ENCODE measurements at places on chromosomes 12 and 14.
A peak's percentile ranks its signal among the peaks of the same experiment; 100 is the strongest.

- DNase-seq, result no peak
Measured at GRCh38 chr14:23121361-23121771, 2.3 kb upstream of the CEBPE start.

GRCh38 chr12:53219956-53220693 is 11.9 kb downstream of the RARG start:
- DNase-seq, result peak; percentile 85

DNA sequence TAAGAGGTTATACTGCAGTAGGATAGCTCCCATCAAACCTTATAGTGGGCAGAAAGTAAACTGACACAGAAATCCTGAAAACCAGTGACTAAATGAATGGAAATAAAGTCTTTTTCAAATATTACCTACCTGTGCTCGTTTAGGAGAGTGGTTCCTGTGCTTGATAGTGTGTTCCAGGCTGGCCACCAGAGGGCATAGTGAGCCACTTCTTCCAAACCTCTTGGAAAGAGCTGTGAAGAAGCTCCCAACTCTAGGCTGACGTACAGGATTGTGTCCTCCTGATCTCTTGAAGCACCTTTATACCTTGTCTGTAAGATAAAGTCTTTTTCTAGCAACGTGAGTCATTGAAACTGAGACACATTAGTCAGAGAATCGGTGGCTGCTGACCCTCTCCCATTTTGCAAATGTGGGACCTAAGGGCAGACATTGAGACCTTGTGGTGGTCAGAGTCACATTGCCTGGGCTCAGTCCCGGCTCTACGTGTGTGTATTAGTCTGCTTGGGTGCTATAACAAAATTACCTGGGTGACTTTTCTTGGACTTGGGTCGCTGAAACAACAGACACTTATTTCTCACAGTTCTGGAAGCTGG is 17.6 kb downstream of the TDP1 start:
- DNase-seq, result peak; percentile 11

DNA sequence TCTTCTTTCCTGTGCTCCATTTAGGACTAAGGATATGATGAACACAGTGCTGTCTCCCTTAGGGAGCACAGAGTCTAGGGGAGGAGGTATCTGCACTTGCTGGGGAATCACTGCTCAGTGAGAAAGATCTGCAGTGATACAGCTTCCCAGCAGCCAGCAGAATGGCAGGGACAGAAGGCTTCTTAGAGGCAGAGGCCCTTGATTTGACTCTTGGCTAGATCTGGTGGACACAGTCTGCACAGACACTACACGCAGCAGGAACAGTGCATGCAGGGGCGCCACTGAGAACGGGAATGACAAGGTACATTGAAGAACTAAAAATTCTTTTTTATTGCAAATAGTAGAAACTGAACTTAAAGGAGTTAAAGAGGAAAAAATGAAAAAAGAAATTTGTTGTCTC is 51.6 kb downstream of the KCNA1 start:
- DNase-seq, result no peak

- no peak for DNase-seq
Measured at GRCh38 chr12:69512820-69513219, 42.6 kb downstream of the FRS2 start.
